T-cell (primary cell): ENCODE measurements at places on chromosomes 3 and 15. TPM values are rescaled to one million over a fixed set of nuclear protein-coding genes. Genes with fewer than 3 reads are reported as not detected.

GRCh38 chr3:177109688-177110330, 87.5 kb downstream of the TBL1XR1 start:
- H3K4me1 ChIP-seq: peaks cover 21% of the 10 kb centered on the region
- DNase-seq: peak; percentile 62
- no peak overlapping the region for H3K4me3 ChIP-seq
- no peaks in the 10 kb centered on the region for H3K36me3 ChIP-seq
- H3K27ac ChIP-seq: peak overlapping the region; percentile 46

Gene AGBL1
- total RNA-seq: not detected

DNA sequence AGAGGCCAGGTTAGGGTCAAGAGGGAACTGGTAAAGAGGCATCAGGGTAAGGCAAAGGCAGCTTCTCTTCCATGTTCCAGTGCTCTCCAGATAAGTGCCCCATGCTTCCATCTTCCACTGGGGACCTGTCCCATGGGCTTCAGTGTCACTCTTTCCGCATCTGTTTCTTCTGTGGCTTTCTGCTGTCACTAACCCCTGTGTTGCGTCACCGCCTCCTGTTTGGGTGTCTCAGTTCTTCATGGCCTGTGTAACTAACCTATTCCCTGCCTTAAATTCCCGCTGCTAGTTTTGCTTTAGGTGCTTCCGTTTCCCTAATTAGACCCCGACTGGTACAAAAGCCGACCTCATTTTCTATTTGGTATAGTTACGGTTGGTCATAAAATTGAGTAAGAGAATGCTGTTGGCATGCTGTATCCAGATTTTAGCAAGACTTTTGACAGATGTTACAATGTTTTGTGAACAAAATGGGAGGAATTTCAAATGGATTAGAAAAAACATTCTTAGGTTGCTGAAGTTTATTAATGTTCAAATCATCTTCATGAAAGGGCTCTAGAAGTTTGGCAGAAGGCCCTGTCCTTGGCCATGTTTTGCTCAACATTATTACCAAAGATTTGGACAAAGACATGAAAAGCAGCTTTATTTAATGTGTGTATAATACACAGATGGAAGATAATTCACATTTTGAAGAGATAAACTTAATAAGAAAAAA, 245.3 kb downstream of the BBX start:
- H3K27ac ChIP-seq: no peak overlapping the region
- no peak for DNase-seq
- H3K4me3 ChIP-seq: no peak overlapping the region
- no peaks in the 10 kb centered on the region for H3K36me3 ChIP-seq
- H3K27me3 ChIP-seq: no peaks in the 10 kb centered on the region

DNA sequence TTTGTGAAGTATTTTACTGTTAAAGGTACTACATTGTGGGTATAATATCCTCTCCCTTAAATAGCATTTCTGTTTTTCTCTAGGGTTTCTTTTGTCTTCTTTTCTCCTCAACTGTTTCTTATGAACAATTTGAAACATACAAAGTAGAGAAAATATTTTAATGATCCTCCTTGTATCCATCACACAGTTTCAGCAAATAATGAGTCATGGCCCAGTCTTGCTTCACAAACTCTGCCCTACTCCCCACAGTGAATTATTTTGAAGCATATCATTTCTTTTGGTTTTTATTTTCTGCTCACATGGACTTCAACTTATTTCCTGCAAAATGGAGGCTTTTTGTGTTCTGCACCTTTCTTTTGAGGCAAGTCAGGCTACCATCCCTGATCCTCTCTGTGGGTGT, 6.1 kb upstream of the SCAANT1 start:
- no peaks in the 10 kb centered on the region for H3K27me3 ChIP-seq
- H3K4me3 ChIP-seq: no peak overlapping the region
- peaks cover 9% of the 10 kb centered on the region for H3K4me1 ChIP-seq
- no peak for DNase-seq
- peaks cover 39% of the 10 kb centered on the region for H3K36me3 ChIP-seq
- H3K27ac ChIP-seq: no peak overlapping the region

Gene TM6SF1
- total RNA-seq: 0.66 TPM

Gene ZNF501
- total RNA-seq: 4.6 TPM

Gene ABHD10
- 26.0 TPM for total RNA-seq

Gene ANKUB1
- not detected for total RNA-seq

Gene CADM2
- total RNA-seq: not detected
